ENCODE measurements at places on chromosomes 7 and 10.

- DNase-seq, result no peak
Measured at GRCh38 chr7:148485618-148486017, 104.9 kb upstream of the C7orf33 start.

DNA sequence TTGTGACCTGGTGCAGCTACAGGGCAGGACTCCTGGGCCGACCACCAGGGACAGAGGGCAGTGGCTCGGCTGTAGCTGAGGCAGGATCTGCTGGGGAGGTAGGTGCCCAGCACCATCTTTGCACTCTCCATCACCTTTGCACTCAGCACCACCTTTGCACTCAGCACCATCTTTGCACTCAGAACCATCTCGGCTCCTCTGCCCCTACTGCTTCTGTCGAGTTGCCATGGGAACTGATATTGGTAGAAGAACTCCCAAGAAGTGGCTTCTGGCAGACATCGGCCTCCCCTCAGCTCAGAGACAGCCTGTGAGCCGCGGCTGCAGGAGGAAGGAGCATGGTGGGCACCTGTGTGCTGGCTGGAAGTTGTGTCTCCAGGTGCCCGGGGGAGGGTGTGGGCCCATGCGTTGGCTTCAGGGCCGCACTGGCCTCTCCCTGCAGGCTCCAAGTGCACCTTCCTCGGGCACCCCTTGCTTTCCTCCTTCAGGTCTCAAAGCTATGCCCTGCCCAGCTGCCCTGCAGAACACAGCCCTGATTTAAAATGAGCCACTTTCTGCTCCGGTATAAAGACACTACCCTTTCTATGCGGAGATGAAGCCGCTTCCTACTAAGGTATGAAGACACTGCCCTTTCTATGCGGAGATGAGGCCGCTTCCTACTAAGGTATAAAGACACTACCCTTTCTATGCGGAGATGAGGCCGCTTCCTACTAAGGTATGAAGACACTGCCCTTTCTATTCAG lies 514.5 kb downstream of the PTPRN2 start:
- no peak for DNase-seq

DNA sequence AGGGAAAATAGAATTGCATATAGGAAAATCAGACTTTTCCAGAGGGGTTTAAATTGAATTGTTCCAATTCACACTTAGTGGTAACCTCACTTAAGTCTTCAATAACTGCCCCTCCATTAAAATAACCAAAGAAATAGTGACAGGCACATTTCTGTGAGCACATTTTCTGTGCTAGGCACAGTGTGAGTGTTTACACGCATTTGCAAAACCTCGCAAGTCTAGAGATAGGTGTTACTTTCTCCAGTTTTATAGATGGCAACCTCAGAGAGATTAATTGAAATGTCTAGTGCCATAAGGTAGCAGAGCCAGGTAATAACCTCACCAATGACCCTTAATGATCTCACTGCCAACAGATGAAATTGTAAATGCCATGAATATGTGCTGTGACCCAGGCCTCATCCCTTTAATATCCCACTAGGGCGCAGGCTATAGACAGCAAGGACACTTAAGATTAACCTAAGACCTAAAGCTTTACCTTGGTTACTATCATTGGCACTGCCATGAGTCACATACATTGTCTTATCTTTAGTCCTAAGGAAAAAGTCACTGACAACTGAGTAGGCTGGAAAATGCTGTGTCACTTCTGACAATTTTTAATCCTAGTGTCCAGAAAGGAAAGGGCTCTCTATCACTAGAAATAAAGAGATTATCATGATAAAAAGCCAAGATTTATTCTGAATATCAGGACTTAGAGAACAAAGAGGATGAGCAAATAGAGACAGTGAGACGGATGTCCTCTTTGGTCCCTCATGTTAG lies 187.8 kb downstream of the PPP1R17 start:
- no peak for DNase-seq

GRCh38 chr7:101705331-101705730 lies 76.2 kb upstream of the MYL10 start:
- no peak for DNase-seq

DNA sequence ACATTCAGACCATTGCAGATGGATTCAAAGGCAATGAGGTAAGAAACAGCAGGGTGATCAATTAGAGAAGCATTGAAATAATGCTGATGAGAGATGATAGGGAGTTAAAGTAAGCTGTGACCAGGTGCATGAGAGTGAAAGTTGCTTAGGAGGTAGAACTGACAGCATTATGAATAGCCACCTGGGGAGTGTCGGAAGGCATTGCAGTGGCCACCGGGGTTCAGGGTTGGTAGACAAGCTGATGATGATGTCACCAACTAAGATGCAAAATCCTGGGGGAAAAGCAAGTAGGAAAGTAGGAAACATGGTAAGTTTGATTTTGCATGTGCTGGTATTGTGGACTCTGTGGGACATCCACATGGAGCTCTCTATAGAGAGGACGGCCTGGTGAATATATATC lies 211.9 kb upstream of the ETV1 start:
- no peak for DNase-seq

GRCh38 chr7:5636914-5637313 lies 144.5 kb downstream of the RNF216 start:
- DNase-seq, result no peak

DNA sequence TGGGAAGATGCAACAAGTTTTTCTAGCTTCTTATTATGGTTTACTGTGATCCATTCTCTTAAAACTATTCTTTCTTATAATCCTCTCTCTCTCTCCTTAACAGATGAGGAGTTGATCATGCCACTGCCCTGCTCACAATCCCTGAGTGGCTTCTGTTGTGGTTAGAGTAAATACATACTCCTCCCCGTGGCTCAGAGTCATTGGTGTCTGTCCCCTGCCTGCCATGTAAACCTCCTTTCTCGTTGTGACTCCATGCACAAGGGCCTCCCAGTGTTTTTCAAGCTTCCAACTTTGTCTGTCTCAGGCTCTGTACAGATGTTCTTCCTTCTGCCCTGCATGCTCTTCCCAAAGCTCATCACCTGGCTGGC lies 20.4 kb downstream of the CCNY start:
- no peak for DNase-seq

GRCh38 chr7:103651593-103652377 lies 205.8 kb upstream of the SLC26A5 start:
- DNase-seq, result no peak

DNA sequence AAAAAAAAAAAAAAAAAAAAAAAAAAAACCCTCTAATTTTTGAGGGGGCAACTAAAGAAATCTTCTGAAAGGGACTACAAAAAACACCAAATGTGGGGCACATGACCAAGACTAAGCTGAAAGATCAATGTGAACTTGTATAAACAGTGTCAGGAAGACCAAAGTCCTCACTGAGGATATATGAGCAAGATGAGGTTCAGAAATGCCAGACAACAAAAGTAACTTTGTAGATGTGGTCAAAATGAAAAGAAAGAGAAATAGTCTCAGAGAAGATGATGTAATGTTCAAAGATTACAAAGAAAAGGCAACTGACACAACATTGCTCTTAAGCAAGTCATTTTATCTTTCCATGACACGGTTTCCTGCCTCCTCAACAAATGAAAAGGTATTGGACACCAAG lies 48.7 kb upstream of the PTPRZ1 start:
- no peak for DNase-seq

- no peak for DNase-seq
Measured at GRCh38 chr7:73822319-73823173, 8.2 kb upstream of the CLDN4 start.

- no peak for DNase-seq
Measured at GRCh38 chr10:44384601-44385025, 284 bp downstream of the CXCL12 start.

GRCh38 chr7:120436487-120437060 lies 163.6 kb downstream of the KCND2 start:
- no peak for DNase-seq

GRCh38 chr7:55593515-55594318 lies 21.4 kb upstream of the VOPP1 start:
- DNase-seq, result no peak

DNA sequence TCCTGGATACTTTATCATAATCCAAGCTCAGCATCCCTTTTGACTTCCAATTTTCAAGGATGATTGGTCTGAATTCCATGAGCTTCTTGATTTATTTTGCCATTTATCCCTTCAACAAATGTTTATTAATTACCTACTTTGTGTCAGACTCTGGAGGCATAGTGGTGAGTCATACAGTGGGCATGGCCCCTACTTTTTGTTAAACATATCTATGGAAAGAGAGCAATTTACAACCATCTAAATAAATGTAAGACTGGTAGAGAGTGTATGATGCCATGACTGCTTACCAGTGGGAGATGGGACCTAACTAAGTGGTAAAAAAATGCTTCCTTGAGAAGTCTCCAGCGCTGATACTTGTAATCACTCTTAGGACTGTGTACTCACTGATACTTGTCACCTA lies 286.6 kb downstream of the SUGCT start:
- no peak for DNase-seq

DNA sequence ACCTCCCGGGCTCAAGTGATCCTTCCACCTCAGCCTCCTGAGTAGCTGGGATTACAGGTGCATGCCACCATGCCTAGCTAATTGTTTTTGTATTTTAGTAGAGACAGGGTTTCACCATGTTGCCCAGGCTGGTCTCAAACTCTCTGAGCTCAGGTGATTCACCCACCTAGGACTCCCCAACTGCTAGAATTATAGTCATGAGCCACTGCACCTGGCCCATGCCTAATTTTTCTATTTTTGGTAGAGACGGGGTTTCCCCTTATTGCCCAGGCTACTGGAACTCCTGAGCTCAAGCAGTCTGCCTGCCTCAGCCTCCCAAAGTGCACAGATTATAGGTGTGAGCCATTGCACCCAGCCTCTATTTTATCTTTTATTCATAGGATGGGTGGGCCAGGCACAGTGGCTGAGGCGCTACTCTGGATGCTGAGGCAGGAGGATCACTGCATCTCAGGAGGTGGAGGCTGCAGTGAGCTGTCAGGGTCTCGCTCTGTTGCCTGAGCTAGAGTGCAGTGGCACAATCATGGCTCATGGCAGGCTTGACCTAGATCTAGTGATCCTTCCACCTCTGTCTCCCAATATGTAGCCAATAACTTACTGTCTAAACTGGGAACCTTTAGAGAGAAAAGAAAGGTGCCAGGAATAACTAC lies 31.3 kb upstream of the STOX1 start:
- no peak for DNase-seq

DNA sequence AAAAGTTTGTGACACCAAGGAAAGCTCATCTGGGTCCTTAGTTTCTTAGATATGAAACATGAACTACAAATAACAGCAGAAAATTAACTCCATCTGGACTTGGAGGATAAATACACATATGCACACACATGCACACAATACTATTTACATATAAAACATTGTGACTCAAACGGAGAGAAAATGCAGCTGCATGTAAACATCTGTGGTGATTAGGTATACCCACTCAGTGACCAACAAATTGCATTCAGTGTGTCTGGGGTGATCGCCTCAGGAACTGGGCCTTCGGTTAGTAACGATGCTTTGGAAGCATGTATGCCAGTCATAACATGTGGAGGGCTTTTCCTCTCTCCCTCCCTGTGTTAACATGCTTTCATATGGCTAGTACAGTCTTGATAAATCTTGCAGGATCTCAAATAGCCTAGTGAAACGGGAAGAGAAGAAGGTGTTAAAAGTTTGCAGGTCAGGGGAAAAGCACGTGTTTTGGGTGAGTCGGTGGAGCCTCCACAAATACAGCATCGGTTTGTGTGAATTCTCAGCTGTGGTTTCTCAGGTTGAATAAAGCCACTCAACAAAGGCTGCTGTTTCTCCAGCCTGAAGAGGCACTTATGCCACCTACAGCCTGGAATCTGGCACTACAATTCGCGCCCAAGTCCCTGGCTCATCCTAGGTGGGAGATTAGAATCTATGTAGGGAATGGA lies 8.7 kb upstream of the GLRX3 start:
- no peak for DNase-seq

DNA sequence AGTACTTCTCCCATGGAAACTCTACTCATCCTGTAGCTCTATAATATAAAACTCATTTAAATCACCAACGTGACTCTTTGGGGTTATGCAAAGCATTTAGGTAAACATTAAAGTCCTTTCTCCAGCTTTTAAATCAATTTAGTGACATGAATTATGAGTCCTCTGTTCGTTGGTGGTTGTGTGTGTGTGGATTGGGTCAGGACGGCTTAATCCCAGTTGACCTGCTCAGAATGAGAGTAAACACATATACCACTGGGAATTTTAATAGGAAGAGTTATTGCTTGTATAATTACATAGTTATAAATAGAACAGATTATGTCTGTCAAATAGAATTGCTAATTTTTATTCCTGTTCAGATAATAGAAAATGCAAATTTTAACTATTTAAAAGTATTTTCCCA lies 30.7 kb upstream of the ADCY1 start:
- no peak for DNase-seq

GRCh38 chr10:24307116-24307515 lies 98.2 kb downstream of the KIAA1217 start:
- DNase-seq, result no peak

GRCh38 chr10:58239561-58240169 lies 28.0 kb downstream of the IPMK start:
- DNase-seq, result no peak

DNA sequence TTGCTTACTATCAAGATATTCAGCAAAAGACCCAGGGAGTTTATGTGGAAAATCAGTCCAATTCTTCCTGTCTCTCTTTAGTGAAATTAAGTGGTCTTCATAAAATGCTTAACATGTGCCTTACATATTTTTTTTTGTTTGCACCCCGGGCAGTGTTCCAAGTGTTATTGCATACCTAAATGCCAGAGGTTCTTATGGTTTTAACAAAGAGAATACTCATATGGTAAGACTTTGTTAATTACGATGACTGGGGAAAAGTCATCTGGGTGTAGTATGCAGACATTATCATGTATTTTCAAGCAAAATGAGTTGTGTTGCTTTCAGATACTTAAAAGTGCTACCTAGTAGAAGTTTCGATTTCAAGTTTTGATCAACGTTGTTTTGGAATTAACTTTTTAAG lies 82.6 kb downstream of the PRKG1 start:
- no peak for DNase-seq

DNA sequence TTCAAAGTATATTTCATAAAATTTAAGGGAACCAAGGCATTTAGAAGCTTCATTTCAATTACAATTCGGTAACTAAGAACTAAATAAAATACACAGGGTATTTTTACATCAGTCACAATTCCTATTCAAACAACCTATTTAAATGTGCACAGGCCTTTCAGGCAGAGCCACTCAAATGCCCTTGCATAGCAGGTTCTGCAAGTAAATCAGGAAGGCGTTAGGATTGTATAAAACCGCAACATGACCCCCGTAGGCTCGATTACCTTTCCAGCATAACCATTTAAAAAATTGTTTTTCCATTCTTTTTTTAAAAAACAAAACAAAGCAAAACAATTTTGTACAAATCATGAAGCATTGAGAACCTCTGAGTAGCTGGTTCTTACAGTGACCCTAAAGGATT lies 289.9 kb upstream of the SP8 start:
- DNase-seq, result no peak

GRCh38 chr7:16044645-16045044 lies 358.2 kb upstream of the MEOX2 start:
- DNase-seq, result no peak

- DNase-seq, result no peak
Measured at GRCh38 chr7:55271069-55271626, 94.0 kb upstream of the LANCL2 start.

- no peak for DNase-seq
Measured at GRCh38 chr10:125591886-125592285, 91.1 kb downstream of the TEX36 start.

- DNase-seq, result no peak
Measured at GRCh38 chr10:109875828-109876821, 47.2 kb downstream of the XPNPEP1 start.

- no peak for DNase-seq
Measured at GRCh38 chr7:50620433-50620832, 55.2 kb upstream of the DDC start.

GRCh38 chr10:105150259-105150880 lies 509.3 kb downstream of the SORCS3 start:
- no peak for DNase-seq

Measured in esophagus squamous epithelium (tissue), 5 donors.